Stimulated activated CD4-positive, alpha-beta T cell treated with anti-CD3 and anti-CD28 coated beads, Interleukin-1b, Interleukin-23, amount 100 ng/mL, for 1 hour (primary cell): ENCODE measurements at places on chromosomes 11 and 22.

- DNase-seq, result no peak
Observed at GRCh38 chr22:17358415-17358814, 10.8 kb upstream of the CECR2 start.

DNA sequence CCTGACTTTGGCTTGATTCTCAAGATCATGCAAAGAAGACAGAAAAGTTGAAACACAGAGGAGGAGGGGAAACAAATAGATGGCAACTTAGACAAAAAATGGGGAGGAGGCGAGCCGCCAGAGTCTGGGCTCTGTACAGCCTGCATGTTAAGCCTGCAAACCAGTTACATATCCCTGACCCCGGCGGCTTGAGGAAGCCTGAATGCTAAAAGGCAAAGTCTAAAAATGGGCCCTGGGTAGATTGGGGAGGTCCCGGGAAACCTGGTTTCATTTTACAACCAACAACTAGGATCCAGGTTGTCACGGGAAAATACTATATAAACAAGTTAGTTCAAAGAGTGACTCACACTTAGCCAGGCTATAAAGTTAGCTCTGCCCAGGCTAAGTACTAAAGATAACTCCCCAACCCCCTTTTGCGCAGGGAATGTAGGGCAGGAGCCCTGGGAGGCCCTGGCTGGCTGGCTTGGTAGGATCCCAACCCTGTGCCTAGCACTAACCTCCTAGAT, 18.8 kb upstream of the ZBTB16 start:
- DNase-seq, result no peak

DNA sequence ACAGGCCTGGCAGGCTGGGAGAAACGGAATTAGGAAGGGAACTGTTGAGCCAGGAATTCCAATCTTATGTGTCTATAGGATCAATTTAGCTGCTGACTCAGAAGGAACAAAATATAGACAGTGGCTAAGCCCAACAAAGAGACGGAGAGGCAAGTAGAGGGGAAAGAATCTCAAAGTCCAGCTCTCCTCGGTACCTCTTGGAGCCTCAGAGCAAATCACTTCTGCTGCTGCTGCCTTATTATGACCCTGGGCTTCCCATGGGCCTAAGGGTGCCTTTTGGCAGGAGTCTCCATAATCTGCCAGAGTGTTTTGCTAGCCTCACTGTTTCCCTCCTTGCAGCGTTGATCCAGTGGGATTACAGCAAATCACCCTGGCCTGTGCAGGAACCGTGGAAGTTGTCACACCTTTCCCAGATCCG, 31.7 kb downstream of the PAX6 start:
- DNase-seq, result no peak

DNA sequence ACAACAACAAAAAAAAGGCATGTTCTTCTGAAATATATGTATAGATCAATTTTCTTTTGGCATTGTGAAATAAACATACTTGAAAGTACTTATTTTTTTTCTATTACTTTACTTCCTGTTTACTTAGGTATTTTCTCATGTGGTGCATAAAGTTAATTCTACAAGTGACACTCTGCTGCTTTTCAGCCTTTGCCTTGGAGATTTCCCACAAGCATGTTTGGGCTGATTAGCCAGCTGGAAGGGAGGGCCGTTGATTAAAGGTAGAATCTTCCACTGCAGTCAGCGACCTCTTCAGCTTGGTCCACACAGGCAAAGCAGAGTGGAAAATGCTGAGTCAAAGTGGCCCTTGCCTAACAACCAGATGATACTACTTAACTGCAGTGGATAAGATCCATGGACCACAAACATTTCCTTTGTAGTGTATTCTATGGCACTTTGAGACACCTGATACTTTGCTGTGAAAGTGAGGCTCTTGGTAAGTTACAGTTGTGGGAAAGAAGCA, 176.0 kb downstream of the ARHGAP42 start:
- DNase-seq, result no peak

- DNase-seq, result no peak
Observed at GRCh38 chr11:128660947-128661346, 32.9 kb upstream of the FLI1 start.

- no peak for DNase-seq
Observed at GRCh38 chr11:62599901-62600300, 1.8 kb downstream of the MTA2 start.

- DNase-seq, result no peak
Observed at GRCh38 chr22:29861672-29862297, 21.2 kb upstream of the MTMR3 start.

DNA sequence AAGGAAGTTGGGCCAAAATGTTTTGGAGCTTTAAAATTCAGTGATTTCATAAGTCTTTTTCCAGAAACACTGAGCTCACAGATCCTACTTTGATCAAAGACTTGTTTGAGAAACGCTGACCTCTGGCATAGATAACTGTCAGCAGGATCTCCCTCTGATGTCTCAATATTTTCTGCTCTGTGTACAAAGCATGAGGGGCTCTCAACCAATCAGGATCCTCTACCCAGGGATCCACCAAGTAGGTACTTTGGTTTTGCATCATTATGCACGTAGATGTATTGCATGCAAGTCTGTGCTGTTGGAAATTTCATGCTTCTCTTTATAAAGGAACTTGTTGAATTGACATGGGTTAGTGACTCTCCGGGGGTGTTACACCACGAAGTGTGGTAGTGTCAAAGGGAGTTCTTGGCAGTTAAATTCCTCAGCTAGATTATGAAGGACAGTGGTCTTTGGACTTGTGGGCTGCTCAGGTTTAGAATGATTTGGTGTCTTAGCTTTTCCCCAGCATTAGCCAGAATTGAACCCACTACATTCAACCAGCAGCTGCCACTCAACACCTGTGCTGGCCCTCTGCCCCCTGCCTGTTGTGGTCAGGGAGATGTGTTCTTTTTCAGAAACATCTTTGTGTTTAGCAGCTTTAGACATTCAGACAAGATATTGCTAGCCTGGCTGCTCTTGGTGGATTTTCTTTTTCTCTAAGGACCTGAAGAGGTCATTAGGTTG, 1.7 kb upstream of the DIXDC1 start:
- no peak for DNase-seq

DNA sequence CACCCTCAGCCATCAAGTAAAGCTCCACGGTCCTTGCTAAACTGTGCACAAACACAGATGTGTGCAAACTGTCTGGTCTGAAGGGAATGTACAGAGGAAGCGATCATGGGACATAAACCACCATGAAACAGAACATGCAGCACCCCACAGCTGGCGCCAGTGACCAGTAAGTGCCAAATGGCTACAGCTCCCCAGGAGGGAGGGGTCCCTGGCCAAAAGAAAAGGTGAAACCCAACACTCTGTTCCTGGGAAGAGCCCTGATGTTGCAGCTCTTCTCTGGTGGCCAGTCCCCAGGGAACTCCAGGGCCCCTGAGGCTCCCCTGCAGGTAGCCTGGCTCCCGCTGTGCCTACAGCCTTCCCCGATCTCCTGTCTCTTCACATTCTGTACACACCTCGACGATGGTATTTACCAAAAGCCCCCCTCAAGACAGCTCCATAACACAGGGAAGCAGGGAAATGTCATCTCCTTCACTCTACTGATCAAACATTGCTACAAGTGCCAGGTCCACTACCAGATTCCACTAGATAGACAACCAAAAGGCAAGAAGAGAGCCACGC, 2.9 kb downstream of the DGCR6L start:
- DNase-seq, result no peak

DNA sequence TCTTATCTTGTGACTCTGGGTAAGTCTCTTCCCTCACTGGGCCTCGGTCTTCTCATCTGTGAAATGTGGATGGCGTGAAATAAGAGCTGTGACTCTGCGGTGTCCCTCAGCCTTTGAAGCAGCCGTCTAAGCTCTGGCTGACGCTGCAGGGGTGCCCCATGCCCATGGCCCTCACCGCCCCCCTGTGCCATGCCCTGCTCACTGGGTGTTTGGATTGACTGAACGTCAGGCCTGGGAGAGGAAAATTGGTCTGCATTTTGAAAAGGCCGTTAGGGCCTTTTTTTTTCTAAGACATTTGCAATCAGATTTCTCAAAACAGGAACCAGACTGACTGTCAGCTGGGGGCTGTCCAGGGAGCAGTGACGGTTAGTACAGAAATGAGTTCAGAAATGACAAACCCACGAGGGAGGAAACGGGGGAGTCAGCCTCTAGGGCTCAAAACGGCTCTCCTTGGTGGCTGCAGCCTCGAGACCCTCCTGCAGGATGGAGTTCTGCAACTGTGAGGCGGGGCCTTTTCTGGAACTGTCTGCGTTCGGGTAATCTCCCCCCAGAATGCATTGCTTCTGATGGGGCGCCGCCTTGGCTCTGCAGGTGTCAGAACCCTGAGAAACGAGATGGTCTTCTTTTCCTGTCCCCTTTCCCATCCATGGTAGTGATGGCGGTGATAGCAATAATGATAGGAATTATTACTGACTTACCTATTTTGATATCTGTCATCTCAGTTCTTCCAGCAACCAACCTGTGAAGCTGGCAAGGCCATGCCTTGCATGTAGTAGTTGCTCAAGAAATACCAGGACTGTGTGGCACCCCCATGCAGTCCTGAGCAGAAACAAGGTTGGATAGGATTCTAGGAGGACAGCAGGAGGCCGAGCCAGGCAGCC, 2.0 kb downstream of the GRK2 start:
- DNase-seq, result no peak

DNA sequence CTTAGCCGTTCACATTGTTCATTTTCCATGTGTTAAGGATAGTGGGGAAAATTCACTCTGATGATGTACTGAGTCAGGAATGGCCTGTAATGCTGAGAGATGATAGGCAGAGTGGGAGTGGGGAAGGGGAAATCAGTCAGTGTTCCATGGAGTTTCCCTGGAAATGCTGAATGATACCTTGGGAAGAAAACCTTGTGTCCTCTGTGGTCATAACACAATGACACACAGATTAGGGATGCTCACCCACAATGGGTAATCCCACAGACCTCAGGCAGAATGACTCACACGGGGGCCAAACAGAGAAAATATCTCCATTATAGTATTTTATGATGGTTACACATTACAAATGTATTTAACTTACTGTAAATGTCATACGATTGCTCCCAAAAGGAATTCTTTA, 118.0 kb downstream of the SNX19 start:
- no peak for DNase-seq

DNA sequence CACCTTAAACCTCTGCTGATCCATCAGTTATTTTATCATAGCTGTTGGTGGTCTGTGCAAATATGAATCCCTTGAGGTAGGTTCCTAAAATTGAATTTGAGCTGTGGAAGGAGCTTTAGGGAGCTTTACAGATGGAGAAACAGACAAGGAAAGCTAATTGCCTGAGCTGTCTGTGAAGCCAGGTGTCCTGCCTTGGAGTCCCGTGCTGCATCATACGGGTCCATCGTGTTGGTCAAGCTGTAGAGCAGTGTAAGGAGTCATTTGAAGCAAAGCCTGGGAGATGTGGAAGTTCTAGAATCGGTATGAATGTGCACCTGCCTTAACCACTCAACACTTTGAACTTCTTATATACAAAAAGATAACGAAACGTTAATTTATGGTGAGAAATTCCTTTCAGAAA, 1.0 kb downstream of the POLA2 start:
- DNase-seq, result no peak

DNA sequence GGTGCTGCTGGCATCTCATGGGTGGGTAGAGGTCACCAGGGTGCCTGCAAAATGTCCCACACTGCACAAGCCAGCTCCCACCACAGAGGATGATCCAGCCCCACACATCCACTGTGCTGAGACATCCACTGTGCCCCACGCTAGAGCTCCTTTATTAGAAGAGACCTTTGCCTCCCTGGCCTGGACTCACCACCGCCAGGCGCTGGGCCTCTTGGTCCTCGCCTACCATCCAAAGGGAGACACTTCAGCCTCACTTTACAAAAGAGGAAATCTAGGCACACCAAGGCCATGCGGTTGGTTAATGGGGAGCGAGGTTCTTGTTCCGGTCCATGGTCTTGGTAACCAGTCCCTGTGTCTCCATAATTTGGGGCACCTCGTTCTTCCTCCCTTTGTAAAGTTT, 3.4 kb upstream of the ANO1 start:
- DNase-seq, result no peak
